Activated T-helper 1 cell treated with anti-CD3 and anti-CD28 coated beads, Interleukin-2, amount 50 U/mL, for 16 hours (primary cell): ENCODE measurements at places on chromosomes 7 and 10.

GRCh38 chr7:94888551-94888950 is 18.8 kb upstream of the PPP1R9A start:
- DNase-seq: no peak

- DNase-seq: no peak
Measured at GRCh38 chr7:43942250-43942649, 16.0 kb downstream of the UBE2D4 start.

- no peak for DNase-seq
Measured at GRCh38 chr10:87545783-87546182, 41.1 kb downstream of the MINPP1 start.

- no peak for DNase-seq
Measured at GRCh38 chr10:109958059-109958458, 34.7 kb upstream of the XPNPEP1 start.

DNA sequence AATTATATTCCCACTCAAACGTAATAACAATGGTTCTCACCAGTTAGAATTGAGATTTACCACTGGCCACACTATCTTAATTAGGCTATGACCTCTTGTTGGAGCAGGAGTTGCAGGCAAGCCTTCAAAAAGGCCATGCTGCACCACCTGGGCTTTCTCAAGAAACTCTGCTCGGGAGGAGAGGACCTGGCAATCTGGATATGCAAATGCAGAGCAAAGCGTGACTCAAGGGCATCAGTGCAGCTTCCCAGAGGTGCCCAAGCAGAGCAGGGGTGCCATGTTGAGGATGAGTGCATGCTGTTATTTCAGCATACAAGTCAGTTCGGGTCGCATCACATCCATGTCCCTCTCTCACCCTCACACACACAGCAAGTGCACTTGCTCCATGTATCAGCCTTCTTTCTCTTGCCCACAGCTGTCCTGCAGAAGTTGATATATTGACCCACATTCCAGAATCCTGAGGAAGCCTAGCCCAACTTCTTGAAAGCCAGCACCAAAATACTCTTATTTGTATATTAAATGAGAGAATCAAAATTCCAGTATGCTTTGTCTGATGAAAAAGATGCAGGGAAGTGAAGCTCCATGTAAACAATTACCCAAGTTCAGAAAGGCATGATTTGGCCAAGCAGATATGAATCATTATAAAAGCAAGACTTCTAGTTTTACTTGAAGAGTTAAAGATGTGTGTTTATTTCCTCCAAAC is 55.7 kb upstream of the IL6 start:
- no peak for DNase-seq

GRCh38 chr10:112433136-112433535 is 13.6 kb downstream of the ZDHHC6 start:
- DNase-seq: no peak

- DNase-seq: no peak
Measured at GRCh38 chr10:43196981-43197833, 59.0 kb downstream of the CSGALNACT2 start.

GRCh38 chr10:100265821-100266485 is 1.5 kb downstream of the CWF19L1 start:
- DNase-seq: no peak
